B cell (primary cell): ENCODE measurements at places on chromosomes 12 and 14.
A peak's percentile ranks its signal among the peaks of the same experiment; 100 is the strongest.

- H3K36me3 ChIP-seq, result no peaks in the 10 kb centered on the region
- no peak for DNase-seq
- no peak overlapping the region for H3K4me3 ChIP-seq
- peak overlapping the region; percentile 66 for H3K27ac ChIP-seq
- H3K4me1 ChIP-seq, result peaks cover 79% of the 10 kb centered on the region
- no peaks in the 10 kb centered on the region for H3K27me3 ChIP-seq
Measured at GRCh38 chr12:64680235-64680634, 69.9 kb downstream of the RASSF3 start.

DNA sequence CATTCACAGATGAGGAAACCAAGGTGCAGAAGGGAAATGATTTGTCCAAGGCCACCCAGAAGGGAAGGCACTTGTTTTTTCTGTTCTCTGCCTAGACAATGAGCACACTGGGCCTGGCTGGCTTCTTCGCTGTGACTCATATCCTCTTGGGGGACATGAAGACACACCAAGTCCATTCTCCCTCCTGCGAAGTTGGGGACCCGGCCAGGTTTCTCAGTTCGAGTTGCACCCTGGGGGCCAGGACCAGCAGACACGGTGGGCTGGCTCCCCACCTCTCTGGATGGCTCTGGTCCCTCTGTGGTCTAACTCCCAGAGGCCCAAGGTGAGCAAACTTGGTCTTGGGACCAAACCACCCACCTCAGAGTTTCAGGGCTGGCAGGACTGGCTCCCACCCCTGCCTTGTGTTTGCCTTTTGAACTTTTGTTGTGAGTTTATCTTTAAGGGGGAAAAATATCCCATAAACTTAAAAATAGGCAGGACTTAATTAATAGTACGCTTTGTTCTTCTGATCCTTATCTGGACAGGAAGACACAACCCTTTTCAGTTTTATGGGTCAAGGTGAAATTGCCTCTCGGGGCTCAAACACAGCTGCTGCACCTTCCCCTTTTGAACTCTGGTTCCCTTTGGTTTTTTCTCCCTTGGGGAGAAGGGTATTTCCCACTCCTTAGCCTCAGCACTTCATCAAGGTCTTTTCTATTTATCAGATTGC is 9.0 kb upstream of the MLEC start:
- peak overlapping the region; percentile 45 for H3K27ac ChIP-seq
- H3K27me3 ChIP-seq, result no peaks in the 10 kb centered on the region
- DNase-seq, result peak; percentile 62
- peaks cover 58% of the 10 kb centered on the region for H3K4me1 ChIP-seq

DNA sequence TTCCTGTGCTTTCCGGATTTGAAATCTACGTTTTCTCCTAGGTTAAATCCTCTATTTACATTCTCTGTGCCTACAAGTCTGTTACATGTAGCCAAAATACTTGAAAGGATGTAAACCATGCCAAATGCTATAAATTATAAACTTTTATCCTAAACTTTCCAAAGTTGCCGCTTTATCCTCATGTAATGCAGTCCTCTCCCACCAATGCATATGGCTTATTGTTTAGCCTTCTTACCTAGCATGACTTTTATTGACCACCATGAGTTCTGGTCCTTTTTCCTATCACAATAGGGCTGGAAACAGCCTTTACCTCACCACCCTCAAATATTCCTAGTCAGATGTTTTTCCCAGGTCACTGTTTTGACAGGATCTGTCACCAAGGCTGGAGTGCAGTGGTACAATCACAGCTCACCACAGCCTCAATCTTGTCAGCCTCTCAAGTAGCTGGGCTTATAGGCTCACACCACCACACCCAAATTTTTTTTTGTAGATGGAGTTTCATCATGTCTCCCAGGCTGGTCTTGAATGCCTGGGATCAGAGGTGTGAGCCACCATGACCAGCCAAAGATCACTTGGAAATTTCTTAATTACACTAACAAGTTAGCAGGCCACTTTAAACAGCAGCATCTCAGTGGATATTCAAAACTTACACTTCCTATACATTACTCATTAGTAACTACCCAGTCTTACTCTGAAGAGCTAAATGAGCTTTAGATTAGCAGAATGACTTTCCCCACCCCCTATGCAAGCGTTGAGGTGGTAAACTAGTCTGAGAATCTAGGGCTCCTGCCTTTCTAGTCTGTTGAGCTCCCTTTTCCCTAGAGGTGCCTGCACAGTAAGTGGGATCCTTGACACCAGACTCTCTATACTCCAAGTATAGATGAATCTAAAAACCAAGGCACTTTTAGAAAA is 4.1 kb downstream of the TUBA1B start:
- H3K36me3 ChIP-seq, result peaks cover 11% of the 10 kb centered on the region
- H3K27me3 ChIP-seq, result no peaks in the 10 kb centered on the region
- H3K4me3 ChIP-seq, result no peak overlapping the region
- H3K4me1 ChIP-seq, result peaks cover 18% of the 10 kb centered on the region

DNA sequence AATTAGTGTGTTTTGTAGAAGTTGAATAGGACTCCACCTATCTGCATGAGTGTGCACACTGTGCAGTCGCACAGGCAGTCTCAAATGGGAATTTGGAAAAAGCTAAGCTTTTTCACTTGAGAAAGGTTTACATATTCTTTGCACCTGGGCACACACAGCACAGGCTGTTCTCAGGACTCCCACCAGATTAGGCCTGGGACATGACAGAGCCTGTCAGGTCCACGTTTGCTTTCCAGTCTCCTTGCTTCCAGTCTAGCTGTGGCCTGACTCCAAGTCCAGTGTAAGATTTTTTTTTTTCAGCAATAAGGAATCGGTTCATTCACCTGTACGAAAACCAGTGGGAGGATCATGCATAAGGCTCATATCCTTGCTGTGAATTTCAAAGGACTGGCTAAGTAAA is 181.3 kb downstream of the ZFP36L1 start:
- H3K27ac ChIP-seq, result no peak overlapping the region
- H3K4me1 ChIP-seq, result peaks cover 21% of the 10 kb centered on the region
- no peak for DNase-seq

DNA sequence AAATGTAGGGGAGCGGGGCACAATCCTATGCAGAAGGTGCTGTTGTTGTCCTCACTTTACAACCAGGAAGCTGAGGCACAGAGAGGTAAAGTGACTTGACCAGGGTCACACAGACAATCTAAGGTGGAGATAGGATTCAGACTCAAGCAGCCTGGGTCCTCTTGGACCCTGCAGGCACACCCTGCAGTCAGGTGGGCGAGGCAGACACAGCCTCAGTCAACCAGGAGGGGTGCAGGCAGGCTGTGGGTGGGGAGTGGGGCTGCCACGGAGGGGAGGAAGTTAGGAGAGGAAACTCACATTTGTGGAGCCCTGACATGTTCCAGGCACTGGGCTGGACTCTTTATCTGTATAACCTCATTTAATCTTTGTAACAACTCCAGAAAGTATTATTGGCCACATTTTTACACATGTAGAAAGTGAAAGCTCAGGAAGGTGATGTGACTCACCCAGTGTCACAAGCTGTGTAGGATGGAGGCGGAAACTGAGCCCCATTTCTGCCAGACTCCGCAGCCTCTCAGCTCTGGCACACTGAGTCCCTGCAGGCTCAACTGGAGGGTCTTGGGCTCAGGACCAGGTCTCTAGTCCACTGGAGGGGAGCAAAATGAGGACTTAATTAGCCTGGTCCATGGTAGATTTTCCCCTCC is 24.9 kb upstream of the CHGA start:
- peaks cover 26% of the 10 kb centered on the region for H3K27me3 ChIP-seq
- DNase-seq, result no peak
- no peaks in the 10 kb centered on the region for H3K4me1 ChIP-seq
- no peak overlapping the region for H3K27ac ChIP-seq

DNA sequence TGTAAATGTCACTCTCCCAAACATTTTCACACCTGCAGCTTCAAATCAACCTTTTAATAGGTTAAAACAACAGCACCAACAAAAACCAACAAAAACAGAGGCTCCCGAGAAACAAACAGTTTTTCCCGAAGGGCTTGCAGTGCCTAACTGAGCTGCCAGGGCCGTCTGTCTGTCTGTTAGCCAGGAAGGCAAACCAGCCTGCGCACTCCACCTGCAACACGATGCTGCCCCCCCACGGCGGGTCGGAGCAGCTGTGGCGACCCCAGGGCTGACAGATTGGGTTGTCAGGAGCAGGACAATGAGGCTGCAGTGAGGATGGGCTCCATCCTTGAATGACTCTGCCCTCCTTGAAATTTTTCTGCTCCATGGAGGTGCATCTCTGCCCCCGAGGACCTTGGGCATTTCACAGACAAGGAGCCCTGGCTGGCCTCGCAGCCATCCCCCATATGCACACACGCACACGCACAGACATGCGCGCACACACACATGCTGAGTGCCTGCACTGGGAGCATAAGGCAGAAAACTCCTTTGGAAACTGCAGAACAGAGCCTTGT is 2.6 kb downstream of the RTL1 start:
- no peaks in the 10 kb centered on the region for H3K4me1 ChIP-seq
- DNase-seq, result no peak
- no peak overlapping the region for H3K4me3 ChIP-seq

- H3K27me3 ChIP-seq, result no peaks in the 10 kb centered on the region
- no peaks in the 10 kb centered on the region for H3K36me3 ChIP-seq
- DNase-seq, result no peak
- H3K4me3 ChIP-seq, result no peak overlapping the region
- no peak overlapping the region for H3K27ac ChIP-seq
Measured at GRCh38 chr14:104178279-104178678, 39.9 kb downstream of the KIF26A start.

GRCh38 chr14:93980456-93981201 is 4.3 kb upstream of the ASB2 start:
- no peak overlapping the region for H3K27ac ChIP-seq
- H3K4me1 ChIP-seq, result peaks cover 21% of the 10 kb centered on the region
- no peaks in the 10 kb centered on the region for H3K36me3 ChIP-seq
- no peak overlapping the region for H3K4me3 ChIP-seq
- DNase-seq, result no peak

DNA sequence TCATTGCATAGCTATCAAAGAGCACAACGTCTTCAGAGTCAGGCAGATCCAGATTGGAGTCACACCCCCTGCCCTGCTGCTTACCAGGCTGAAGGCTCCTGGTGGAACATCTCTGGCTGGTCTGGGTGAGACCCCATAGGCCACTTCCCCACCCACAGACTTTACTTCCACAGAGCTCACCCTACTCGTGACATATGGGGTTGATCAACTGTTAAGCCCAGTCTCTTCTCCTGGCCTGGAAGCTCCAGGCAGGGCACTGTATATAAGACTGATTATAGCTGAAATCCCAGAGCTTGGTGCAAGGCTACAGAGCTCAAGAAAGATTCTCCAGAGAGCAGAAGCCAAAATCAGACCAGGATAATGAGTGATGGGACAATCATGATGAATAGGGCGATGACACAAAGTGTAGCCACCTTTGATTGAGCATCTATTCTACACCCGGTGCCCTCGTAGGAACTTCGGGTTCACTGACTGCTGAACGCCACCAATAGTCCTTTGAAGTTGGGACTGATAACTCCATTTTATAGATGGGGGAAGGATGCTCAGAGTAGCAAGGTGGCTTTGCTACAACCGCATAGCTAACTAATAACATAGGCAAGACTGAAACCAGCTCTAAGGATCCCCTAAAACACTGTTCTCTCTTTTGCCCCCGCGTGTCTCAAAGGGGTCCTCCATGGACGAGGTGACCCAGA is 287.8 kb downstream of the BCL11B start:
- no peaks in the 10 kb centered on the region for H3K4me1 ChIP-seq
- DNase-seq, result no peak
- no peaks in the 10 kb centered on the region for H3K27me3 ChIP-seq
- H3K4me3 ChIP-seq, result no peak overlapping the region

DNA sequence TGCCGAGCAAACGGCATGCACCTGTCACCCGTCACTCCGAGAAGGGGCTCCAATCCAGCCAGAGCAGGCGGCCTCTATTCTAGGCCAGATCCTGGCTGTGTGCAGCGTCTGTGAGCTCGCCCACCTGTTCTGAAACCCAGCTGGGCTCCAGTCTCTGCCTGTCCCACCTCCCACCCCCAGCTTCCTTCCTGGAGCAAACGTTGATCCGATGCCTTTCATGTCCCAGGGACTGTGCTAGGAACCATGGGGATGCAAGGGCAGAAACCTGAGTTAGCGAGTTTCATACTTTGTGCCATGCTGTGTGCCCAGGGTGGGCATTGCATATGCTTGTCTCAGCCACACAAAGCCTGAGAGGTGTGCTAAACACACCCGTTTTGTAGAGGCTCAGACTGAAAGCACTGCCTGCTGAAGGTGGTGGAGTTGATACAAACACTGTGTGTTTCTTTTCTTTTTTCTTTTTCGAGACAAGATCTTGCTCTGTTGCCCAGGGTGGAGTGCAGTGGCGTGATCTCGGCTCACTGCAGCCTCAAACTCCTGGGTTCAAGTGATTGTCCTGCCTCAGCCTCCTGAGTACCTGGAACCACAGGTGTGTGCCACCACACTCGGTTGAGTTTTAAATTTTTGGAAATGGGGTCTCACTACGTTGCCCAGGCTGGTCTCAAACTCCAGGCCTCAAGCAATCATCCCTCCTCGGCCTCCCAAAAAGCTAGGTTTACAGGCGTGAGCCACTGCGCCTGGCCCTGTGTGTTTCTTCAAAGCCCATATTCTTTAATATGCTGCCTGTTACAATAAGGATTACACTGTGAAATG is 84.1 kb upstream of the MED13L start:
- no peaks in the 10 kb centered on the region for H3K27me3 ChIP-seq
- peak; percentile 28 for DNase-seq
- no peak overlapping the region for H3K27ac ChIP-seq
- H3K4me3 ChIP-seq, result no peak overlapping the region
- peaks cover 30% of the 10 kb centered on the region for H3K4me1 ChIP-seq
- no peaks in the 10 kb centered on the region for H3K36me3 ChIP-seq

- no peak overlapping the region for H3K27ac ChIP-seq
- no peaks in the 10 kb centered on the region for H3K36me3 ChIP-seq
- no peaks in the 10 kb centered on the region for H3K27me3 ChIP-seq
- H3K4me3 ChIP-seq, result no peak overlapping the region
- no peak for DNase-seq
Measured at GRCh38 chr14:42710071-42710470, 1103.4 kb downstream of the LRFN5 start.

DNA sequence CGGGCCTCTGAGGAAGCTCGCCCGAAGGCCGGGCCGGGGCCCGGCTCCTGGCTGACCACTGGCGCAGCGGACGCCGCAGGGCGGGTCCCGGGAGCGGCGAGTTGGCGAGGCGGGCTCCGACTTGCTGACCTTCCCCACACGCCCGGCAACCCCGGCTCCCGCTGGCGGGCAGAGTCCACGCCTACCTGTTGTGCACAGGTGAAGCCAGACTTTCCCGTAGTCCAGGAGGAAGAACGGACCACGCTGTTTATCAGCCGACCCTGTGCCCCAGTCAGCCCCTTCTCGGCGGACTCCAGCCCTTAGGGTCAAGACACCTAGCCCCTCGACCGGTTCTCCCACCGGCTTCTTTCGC is 407 bp downstream of the HEATR5A start:
- no peaks in the 10 kb centered on the region for H3K36me3 ChIP-seq
- no peak for DNase-seq
- no peaks in the 10 kb centered on the region for H3K27me3 ChIP-seq
